Fibroblast of skin of left biceps (primary cell): ENCODE measurements at places on chromosomes 7 and 10.
A peak's percentile ranks its signal among the peaks of the same experiment; 100 is the strongest.

GRCh38 chr7:100088621-100089457, at the start of gene COPS6:
COPS6 (plus strand) TSS chr7:100088969; CDS start chr7:100088991, 22 bp downstream.
- DNase-seq: peak; percentile 46

GRCh38 chr7:141057788-141058187, 16.1 kb upstream of the TMEM178B start:
- no peak for DNase-seq

- no peak for DNase-seq
Observed at GRCh38 chr7:24702755-24703154, 54.5 kb downstream of the GSDME start.

DNA sequence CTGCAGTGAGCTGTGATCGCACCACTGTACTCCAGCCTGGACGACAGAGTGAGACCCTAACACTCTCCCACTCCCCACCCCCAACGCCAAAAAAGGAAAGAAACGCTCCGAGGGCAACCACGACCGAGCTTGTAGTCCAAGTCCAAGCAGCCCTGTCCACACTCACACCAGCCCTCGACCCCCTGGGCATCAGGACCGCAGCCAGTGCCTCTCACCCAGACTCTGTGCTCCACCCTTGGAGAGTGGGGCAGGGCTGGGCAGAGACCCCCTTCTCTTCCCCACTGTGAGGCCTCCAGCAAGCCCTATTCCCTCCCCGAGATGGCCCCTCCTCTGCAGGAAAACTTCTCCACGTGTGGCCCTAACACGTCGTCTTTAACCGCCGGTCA, 82.6 kb downstream of the FOXL3 start:
- no peak for DNase-seq

- no peak for DNase-seq
Observed at GRCh38 chr7:127337581-127337980, 54.9 kb downstream of the ZNF800 start.

DNA sequence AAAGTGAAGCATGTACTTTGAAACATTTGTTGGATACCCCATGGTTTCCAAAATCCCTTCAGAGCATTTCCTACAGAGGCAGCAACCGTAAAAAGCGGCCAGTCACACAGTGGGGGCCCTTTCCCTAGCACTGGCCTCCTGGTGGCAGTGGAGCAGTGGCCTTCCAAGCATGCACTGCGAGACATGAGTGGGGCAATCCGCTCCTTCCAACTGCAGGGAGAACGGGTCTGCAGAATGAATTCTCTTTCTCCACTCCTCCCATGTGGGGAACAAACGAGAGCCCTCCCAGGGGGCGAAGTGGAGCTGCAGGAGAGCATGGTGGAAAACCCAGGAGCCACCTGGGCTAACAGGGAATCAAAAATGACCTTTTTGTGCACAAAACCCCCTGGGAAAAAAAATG, 542.9 kb upstream of the GALNT17 start:
- DNase-seq: no peak

- no peak for DNase-seq
Observed at GRCh38 chr7:3242398-3242972, 58.6 kb upstream of the SDK1 start.

GRCh38 chr10:18542832-18543231, 108.6 kb downstream of the NSUN6 start:
- no peak for DNase-seq

- no peak for DNase-seq
Observed at GRCh38 chr7:38512704-38513103, 118.5 kb downstream of the AMPH start.

DNA sequence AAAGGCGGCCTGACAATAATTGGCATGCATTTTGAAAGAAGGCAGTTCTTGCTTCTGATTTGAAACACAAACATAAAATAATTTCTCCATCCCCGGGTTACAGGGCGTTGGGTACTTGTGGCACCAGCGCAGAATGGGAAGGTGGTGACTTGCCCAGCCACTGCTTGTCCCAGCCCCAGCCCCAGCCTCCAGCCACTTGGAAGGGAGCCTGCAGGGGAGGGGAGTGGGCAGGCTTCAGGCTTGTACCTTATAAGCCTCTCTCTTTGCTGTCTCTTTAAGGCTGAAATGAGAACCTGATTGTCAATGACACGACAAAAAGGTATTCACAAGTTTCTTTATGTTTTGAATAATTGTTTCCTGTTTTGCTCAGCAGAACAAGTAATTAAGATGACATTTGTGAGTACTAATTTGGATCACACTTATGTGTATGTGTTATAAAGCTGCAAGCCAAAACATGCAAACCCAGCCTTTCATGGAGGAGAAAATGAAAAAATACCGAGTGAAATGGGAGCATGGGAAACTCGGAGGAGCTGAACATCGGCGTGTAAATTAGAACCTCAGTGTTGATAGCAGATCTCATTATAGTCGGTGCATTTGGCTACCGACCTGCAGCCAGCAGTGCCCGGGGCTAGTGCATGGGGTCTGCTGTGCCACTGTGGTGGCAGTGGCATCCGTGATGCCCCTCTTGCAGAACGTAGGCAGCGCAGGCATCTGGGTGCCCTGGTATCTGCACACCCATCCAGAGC, 129.9 kb downstream of the EBF3 start:
- DNase-seq: no peak
